ENCODE measurements at places on chromosomes 4 and X. TPM values are rescaled to one million over a fixed set of nuclear protein-coding genes. Genes with fewer than 3 reads are reported as not detected.
A peak's percentile ranks its signal among the peaks of the same experiment; 100 is the strongest.

Gene DOK7
- 5.1 TPM for total RNA-seq

Gene ALPK1
- 0.86 TPM for total RNA-seq

Gene GAGE12C
- not detected for total RNA-seq

Gene PGRMC1
- 239 TPM for total RNA-seq

Gene EDA2R
- 6.3 TPM for total RNA-seq

Gene NFKB1
- 3.2 TPM for total RNA-seq

Gene NWD2
- 0.17 TPM for total RNA-seq

Gene DCAF16
- 39.5 TPM for total RNA-seq

Gene CRLF2
- 0.54 TPM for total RNA-seq

Gene UGT2B17
- total RNA-seq, result not detected

DNA sequence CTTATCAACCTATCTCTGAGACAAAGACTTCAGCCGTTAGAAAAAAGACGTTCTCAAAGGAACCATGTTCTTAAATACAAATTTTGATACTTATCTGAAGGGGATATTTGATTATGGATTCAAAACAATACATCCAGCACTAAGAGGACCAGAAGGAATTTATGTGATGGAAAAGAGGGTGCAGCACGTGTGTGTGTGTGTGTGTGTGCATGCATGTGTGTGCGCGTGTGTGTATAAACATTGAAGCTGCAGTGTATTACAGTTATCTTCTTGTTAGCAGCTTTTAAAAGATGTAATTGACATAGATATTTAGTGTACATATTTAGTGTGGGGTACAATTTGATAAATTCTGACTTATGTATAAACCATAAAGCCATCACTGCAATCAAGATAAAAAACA, 44.9 kb downstream of the ANK2 start:
- peak; percentile 36 for DNase-seq

DNA sequence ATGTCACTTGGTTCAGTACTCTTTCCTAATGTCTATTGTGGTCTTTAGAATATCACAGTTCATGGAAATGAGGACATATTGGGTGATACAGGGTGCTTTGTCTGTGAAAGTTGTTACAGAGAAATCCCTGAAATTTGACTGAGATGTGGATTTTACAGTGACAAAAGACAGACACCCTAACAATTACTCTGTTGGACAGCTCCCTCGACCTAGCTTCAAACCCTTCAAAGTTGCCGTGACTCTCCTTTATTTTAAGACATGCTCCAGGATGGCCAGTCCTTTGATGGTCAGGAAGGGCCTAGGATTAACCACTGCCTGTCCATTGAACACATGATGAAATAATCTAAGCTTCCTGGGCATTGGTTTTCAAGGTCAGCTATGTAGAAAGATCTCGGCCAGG, 4.0 kb downstream of the DCX start:
- no peak for DNase-seq

- no peak for DNase-seq
Observed at GRCh38 chr4:53651156-53651735, 60.0 kb upstream of the LNX1 start.

DNA sequence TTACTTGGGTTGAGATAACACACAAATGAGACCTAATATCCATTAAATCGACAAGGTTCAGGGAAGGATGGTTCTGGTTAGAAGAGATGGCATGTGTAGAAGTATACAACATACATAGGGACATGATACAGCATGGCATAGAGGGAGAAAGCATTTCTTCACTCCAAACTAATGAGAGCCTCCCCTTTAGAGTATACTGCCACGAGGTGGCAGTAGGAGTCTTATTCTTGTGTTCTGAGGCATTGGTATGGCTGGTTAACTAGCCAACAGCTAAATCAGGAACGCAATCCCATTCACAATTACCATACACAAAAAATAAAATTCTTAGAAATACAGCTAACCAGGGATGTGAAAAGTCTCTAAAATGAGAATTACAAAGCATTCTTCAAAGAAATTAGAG, 29.1 kb upstream of the TRO start:
- DNase-seq, result no peak

DNA sequence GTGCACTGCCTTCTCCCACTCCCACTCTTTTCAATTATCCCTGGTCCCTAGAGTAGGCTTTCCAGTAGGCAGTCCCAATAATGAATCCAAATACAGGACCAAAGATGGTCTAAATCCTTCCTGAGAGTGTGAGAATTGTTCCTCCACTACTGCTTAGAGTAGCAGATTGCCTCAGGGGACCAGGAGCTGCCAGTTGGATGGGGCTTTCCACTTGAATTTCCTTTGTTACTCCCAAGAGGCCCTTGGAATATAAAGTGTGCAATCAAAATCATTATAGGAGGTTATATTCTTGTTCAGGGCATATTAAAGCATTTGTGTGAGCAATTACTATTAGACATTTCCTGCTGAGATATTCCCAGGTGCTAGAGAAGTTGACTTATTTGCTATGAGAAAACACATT, 156.6 kb upstream of the TLL1 start:
- no peak for DNase-seq

DNA sequence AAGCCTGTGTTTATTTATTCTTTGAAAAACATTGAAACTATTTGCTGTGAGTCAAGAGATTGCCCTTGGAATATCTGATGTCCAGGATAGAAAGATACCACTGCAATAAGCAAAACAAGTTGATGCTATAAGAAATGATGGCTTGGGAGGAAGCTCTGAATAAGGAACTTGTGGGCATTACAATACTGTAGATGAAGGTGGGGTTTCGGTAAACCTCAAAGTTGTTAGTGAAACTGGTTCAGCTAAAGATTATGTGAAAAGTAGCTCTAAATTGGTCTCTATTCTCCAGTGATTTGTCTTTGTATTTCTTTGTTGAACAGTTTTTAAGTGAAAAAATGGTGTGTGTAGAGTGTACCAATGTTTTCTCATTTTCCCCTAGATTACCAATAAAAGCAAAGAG, 128.7 kb downstream of the AKAP4 start:
- DNase-seq, result no peak

- no peak for DNase-seq
Observed at GRCh38 chrX:84108584-84108983, 79.4 kb downstream of the RPS6KA6 start.

- DNase-seq, result no peak
Observed at GRCh38 chrX:16258882-16259281, 91.6 kb downstream of the MAGEB17 start.

GRCh38 chr4:26076000-26076587, 162.1 kb downstream of the SMIM20 start:
- no peak for DNase-seq

GRCh38 chr4:159220353-159220752, 117.5 kb downstream of the RAPGEF2 start:
- no peak for DNase-seq

- no peak for DNase-seq
Observed at GRCh38 chrX:153744210-153745066, 19.6 kb upstream of the PLXNB3 start.

DNA sequence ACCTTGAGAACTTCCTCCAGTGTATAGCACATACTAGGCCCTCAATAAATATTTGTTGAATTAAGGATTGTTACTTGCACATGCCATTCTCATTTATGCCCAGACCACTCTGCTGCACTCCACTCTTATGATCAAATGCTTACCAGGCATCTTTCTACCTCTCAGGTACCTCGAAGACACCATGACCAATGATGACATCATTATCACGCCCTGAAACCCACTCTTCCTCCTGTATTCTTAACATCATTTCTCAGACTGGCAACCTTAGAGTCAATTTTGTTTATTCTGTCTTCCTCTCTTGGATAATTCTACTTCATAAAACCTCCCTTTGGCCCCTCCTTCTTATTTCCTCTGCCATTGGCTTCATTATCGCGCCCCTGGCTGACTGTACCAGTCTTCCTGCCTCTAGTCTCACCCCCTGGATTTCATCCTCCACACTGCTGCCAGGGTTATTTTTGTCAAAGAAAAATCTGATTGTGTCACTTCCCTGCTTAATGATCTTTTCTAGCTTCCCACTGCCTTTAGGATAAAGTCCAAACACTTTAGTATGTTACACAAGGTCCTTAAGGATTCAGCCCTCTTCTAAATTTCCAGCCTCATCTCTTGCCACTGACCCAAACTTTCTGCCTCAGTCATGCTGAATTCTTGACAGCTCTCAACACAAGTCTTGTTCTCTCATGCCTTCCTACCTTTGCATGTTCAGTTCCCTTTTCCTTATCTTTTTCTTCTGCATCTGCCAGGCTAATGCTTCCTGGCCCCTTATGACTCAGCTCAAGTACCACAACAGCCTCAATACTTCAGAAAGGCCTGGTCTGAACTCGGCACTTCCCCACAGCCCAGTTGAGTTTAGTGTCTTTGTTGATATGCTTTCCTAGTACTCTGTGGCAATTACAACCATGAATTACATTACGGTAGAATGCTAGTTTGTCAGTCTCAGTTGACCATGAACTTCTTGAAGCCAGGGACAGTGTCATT, 45.8 kb downstream of the HDAC8 start:
- DNase-seq, result no peak

Data from glutamatergic neuron (in vitro differentiated cells).